ENCODE measurements at places on chromosomes 7 and 10.

DNA sequence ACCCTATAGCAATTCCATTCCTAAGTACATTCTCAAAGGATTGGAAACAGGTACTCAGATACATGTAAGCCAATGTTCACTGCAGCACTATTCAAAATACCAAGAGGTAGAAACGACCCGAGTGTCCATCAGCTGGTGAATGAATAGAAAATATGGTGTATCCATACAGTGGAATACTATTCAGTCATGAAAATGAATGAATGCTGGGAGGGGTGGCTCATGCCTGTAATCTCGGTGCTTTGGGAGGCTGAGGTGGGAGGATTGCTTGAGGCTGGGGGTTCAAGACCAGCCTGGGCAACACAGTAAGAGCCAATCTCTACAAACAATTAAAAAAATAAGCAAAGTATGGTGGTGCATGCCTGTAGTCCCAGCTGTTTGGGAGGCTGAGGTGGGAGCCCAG, 62.8 kb downstream of the CLEC2L start:
- DNase-seq: no peak

DNA sequence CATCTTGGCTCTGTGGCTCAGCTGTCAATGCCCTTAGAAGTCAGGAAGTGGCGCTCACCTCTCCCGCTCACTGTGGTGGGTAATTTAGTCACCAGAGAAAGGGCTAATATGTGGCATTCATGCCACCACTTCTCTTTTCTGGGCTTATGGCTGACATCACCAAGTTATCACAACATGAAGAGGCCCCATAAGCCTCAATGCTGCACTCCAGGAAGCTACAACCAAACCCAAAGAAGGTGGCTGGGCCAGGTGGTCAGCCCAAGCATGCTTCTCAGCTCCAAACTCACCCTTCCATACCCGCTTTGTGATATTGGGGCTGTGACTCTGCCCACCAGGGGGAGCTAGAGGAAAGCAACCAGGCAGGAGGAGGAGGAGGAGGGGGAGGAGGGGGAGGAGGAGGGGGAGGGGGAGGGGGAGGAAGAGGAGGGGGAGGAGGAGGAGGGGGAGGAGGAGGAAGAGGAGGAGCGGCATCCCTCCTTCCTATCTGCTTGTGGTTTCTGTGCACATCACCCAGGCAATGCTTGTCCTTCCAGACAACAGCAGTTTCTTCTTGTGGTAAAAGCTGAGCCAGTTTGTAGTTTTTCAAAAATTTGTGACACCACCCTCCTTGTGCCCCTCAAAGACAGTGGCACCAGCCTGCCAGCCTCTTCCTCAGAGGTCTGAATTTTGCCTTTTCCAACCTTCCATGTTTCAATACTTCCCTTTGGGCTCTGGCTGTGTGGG, 42.1 kb downstream of the CYP26A1 start:
- peak; percentile 50 for DNase-seq

GRCh38 chr10:27779462-27780015, 33.9 kb upstream of the MKX start:
- DNase-seq: no peak

GRCh38 chr10:133023216-133023843, 64.4 kb upstream of the ADGRA1 start:
- no peak for DNase-seq

DNA sequence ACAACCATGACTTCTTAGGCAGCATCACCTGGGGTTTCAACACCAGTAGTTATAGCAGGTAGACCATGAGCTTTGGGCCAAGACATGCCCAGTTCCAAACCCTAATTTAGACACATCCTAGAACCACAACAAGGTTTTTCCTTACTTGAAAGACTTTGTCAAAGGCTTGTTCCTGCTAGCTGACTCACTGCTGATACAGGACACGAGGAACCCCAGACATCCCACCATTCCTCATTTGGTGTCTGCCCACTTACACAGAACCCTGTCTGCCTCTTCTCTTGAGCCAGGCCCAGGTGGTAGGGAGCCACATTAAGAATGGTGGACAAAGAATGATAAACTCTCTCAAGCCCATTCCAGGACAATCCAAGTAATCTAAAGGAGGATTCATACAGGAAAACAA, 109.0 kb downstream of the CCDC71L start:
- DNase-seq: no peak

DNA sequence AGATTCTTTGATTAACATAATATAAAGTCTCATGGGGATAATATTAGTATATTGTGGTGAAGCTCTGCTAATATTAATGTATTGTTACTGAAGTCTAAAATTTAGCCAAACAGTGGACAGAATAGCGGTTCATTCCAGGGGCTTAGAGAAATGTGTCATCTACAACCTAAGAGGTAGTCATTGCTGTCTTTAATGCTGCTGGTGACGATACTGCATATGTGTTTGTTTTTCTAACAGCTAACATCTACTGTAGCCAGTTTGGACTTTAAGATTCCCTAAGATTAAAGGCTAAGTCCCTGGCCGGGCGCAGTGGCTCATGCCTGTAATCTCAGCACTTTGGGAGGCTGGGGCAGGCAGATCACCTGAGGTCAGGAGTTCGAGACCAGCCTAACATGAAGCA, 102.0 kb upstream of the SAMD8 start:
- DNase-seq: no peak

DNA sequence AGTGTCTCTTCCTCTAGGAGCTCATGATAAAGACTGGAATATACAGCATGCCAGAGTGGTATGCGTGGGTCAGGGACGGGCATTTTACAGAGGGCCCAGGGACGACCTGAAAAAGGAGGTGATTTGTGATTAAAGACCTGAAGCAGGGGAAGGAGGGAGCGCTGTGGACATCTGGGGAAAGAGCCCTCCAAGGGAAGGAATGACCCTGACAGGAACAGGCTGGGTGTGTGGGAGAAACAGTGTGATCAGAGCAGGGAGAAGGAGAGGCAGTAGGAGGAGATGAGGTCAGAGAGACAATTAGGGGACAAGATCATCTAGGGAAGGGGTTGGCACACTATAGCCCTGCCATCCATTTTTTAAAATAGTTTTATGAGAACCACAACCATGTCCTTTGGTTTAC, 3.4 kb upstream of the RASSF4 start:
- DNase-seq: no peak

GRCh38 chr10:13924040-13924725, 337.4 kb downstream of the PRPF18 start:
- no peak for DNase-seq

GRCh38 chr10:24240041-24240751, 31.3 kb downstream of the KIAA1217 start:
- no peak for DNase-seq

DNA sequence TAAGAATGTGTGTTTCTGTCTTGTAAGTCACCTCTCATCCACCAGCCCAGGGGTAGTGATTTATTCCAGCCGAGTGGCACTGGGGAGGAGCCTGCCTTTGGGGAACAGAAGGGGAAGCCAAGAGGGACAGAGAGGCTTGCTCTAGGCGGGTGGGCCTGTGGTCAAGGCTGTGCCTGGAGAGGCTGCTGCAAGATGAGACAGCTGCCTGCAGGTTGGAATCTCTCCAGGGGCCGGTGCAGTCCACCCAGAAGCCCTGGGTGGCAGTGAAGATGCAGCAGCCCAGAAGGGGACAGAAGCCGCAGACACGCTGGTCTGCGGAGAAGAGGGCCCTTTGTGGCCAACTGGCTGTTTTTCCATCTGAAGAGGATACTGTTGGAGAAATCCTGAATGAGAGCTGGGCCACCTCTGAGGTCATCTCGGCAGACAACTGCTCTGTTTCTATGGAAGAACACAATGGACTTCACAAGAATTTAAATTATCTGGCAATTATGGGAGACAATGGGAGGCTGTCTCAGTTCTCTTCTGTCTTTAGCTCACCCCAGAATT, 175.7 kb downstream of the GFRA1 start:
- no peak for DNase-seq

GRCh38 chr7:2016021-2016631, 216.6 kb downstream of the MAD1L1 start:
- DNase-seq: no peak

DNA sequence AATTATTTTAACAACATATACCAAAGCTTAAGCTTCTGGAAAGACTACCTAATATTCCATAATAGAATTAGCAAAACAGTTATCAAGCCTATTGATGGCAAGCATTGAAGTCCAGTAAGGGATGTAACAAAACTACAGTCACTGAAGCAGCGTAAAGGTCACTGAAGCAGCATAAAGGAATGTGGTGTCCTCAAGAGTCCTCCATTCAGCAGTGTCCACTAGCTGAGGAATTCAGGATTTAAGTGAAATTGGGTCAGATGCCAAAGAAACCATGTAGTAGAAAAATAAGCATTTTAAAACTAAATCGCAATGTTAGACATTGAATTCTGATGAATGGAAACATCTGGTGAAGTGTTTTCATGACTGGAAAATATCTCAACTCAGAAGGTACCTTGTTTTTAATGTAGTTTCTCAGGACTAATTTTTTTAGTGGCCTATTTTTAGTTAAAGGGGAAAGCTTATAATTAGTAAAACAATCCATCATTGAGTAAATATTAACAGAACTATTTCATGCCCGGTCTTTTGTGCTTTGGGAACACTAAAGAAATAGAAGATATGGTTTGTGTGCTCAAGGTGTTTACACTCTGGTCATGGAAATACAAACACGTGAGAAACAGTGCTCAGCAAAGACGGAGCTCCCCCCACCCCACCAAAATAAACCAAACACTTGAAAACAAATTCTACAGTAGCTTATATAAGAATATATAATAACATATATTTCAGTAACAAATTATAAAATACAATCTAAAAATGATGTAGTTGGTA, 121.4 kb downstream of the CDK14 start:
- DNase-seq: no peak

GRCh38 chr7:41540601-41541000, 162.3 kb downstream of the INHBA start:
- no peak for DNase-seq

DNA sequence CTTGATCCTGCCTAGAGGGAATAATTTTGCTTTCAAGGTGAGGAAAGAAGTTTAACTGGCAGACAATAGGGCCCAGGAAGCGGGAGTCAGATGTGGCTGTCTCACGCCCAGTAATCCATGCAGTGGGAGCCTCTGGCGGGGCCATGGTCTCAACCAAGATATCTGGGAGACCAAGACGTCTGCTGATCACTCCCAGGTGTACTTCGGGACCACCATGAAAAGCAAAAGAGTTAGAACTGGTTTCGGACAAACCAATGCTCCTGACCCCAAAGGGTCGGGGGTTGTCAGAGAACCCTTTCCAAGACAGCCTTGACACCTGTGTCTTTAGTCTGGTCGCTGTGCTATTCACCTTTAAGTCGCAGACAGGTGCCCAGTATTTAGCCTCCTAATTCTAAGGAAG, 256.9 kb upstream of the MBL2 start:
- no peak for DNase-seq

- no peak for DNase-seq
Observed at GRCh38 chr7:4527988-4528636, 154.0 kb upstream of the FOXK1 start.

- no peak for DNase-seq
Observed at GRCh38 chr7:27564881-27565482, 97.7 kb downstream of the HIBADH start.

GRCh38 chr10:44069573-44069972, 315.3 kb downstream of the CXCL12 start:
- no peak for DNase-seq

DNA sequence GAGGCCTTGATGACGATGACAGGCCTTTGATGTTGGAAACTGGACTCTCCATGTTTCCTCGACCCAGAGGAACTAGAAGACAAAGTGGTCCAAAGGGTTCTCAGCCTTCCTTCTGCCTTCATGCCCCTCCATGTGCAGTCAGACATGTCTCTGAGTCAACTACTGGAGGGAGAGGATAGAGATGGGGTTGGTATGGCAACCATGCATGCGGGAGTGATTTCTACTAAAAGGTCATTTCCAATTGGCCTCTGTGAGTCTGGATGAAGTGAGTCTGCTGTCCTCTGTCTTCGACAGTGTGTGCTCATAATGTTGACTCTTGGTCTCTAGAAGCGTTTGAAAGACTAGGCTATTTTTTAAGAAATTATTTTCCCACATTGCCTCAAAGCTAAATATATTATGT, 29.2 kb downstream of the STK17A start:
- DNase-seq: no peak

DNA sequence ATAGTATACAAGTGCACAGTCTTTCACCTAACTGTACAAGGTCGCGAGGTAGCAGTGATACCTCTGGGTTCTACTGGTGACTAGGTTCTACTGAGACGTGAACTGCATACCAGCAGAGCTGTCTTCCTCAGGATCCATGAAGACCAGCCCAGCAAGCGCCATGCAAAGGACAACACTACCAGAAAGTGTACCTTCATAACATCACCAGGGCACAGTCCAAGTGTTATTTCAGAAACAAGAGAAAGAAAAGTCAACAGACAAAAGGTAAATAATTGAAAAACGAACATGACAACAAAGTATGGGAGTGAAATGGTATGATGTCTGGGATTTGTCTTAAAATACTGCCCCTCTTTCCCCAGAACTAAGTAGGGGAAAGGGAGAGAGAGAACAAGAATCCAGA, 141.1 kb upstream of the ASAH2 start:
- no peak for DNase-seq

GRCh38 chr10:28060031-28060607, 61.2 kb upstream of the ODAD2 start:
- no peak for DNase-seq

GRCh38 chr7:137395420-137395819, 51.9 kb upstream of the PTN start:
- no peak for DNase-seq

GRCh38 chr7:70506434-70506833, 625.5 kb upstream of the GALNT17 start:
- DNase-seq: no peak

DNA sequence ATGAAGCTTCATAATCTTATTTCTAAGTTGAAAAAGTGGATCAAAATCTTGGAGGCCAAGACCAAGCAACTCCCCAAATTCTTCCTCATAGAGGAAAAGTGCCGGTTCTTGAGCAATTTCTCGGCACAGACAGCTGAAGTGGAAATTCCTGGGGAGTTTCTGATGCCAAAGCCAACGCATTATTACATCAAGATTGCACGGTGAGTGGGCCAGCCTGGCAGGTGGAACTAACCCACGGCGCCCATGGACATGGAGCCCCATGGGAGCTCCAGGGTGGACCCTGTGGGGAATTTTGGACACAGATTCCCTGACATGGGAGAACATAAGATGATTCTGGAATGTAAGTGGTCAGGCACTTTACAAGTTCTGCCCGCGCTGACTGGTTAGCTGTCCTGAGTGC, 125.9 kb downstream of the TRRAP start:
- no peak for DNase-seq

All from activated T-cell treated with anti-CD3 and anti-CD28 coated beads for 48 hours (primary cell).